Tongue (tissue), 3 donors: ENCODE measurements at places on chromosomes 6 and 20.

DNA sequence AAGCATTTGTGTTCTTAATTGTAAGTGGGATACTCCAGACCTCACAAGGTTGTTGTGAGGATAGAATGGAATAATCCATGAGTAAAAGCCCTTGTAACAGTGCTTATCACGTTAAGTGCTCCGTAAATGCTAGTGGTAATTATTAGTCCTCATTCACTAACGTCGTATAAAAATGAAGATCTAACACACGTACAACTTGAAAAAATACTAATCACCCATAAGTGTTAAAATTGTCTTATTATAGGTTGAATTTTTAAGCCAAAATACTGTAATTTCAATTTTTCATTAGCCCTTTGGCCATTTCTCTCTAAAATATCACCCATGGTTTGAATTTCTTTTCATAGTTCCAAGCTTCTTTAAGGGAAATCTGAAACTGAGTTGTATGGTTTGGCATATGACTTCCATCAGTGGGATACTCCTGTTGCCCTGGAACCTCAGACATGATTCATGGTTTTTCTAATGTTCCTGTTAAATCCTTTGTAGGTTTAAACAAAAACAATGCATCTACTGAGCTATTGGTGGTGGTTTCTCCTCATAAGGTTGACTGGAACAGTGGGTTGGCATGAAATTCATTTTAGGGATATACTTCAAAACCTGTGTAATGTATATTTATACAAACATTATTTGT is 19.1 kb downstream of the XRN2 start:
- DNase-seq: no peak

DNA sequence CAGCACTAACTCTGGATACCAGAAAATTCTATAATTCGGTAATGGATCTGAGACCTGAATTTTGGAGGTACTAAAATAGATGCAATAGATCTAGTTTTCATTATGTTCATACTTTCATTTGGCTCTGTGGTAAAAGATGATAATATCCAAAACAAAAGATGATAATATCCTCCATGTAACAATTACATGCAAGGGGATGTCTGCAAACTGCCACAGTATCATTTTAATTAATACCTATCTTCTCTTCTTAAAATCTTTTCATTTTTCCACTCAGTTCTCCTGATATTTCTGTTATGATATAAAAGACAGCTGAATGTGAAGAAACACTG is 15.6 kb downstream of the BTN2A1 start:
- DNase-seq: no peak

DNA sequence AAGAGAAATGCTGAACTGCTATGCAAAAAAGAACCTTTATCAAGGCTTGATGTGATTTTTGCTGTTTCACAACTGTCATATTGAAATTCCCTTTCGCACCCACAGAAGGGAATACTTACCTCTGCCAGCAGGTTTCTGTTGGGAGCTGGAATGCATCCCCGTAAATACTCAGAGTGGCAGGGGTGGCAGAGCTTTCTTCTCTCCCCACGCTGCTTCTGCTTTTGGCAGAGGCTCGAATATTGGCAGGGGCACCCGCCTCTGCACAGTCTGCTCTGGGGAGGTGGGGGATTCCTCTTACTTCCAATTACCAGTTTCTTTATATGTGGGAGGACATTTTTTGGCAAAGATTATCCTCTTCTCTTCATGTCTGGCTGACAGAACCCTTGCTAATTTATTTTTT is 28.4 kb downstream of the TMEM200A start:
- no peak for DNase-seq

DNA sequence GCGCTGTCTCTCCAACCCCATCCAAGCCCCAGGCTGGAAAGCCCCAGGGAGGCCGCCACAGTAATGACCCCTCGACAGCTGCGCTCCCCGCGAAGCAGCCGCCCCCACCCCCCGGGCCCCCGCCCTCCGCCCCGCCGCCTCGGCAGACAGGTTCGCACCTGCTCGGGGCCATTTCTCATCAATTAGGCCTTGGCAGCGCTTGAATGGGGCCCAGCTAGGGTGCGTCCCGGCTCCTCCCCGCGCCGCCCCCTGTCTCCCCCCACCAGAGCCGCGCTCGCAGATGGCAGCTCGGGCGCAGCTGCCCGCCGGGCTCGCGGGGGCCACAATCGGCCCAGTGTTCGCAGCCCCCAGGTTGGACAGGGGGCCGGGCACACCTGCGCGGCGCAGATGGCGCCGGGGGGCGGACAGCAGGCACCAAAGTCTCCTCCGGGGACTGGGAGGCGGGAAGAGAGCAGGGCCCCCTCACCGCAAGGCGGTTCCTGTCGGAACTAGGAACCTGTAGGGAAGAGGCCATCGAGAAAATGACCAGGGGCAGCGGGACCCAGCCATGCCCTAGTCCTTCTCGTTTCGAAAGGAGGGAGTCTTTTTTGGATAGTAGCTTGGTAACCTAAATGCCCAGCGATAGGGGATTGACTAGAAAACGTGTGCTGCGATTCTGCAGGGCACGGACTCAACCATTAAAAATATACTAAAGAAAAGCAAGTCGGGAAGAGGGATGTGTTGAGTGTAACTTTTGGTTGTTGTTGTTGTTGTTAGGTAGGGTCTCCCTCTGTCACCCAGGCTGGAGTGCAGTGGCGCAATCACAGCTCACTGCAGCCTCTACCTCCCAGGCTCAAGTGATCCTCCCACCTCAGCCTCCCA is 83.2 kb upstream of the EYA2 start:
- DNase-seq: peak; percentile 92

DNA sequence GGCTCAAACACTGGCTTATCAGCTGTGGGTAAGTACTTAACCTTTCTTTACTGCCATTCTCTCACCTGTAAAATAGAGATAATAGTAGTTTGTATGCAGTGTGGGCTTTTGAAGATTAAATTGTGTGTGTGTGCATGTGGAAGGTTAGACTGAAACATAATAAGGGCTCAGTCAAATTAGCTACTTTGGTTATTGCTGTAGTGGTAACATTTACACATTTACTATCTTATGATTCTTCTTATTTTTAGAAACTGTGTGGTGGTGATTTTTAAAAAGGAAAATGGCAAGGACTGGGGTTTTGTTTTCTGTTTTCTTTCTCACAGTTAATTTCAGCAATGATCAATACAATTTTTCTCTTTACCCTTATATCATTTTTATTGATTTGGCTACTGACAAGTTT is 206.9 kb downstream of the NKAIN2 start:
- no peak for DNase-seq

DNA sequence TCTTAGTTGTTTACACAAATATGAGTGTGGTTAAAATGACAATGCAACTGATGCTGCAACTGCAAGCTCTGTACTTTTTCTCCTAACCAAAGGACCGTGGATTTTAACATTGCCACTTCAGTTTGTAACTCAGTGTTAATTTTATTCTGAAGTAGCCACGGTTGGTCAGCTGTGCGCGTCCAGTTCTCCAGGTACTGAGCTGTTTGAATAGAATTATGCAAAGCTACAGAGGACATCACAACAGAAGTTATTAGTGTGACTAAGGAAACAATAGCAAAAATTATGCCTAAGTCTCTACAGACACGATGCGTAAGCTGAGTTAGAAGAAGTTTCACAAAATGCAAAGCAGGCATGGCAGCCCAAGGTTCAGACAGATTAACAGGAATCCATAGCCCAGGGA is 4.4 kb upstream of the ABHD12 start:
- DNase-seq: no peak

GRCh38 chr6:32128751-32129296 is 778 bp upstream of the ATF6B start:
- no peak for DNase-seq

GRCh38 chr6:98904096-98904495 is 43.6 kb downstream of the FBXL4 start:
- DNase-seq: no peak

GRCh38 chr20:33061658-33062028 is 7.9 kb downstream of the BPIFB3 start:
- DNase-seq: peak; percentile 13

GRCh38 chr6:3884007-3884745 is 35.0 kb downstream of the FAM50B start:
- peak; percentile 86 for DNase-seq

- DNase-seq: no peak
These were observed 11.5 kb downstream of the RBM24 start for GRCh38 chr6:17292600-17293133.

DNA sequence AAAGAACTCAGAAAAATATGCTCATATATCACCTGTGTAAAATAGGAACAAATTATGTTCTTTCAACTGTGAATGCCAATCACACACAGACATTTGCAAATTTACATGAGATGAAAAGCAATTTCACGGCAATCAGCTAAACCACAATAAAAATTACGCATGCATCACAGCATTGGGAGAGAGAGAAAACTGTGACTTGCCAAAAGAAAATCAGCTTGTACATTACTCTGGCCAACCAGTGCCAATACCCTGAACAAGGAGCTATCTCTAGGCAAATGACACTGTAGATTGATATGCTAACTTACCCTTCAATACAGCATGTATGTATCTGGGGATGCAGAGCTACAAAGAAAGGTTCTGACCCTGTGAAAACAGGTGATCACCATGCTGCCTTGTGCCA is 515.6 kb downstream of the EYS start:
- no peak for DNase-seq

DNA sequence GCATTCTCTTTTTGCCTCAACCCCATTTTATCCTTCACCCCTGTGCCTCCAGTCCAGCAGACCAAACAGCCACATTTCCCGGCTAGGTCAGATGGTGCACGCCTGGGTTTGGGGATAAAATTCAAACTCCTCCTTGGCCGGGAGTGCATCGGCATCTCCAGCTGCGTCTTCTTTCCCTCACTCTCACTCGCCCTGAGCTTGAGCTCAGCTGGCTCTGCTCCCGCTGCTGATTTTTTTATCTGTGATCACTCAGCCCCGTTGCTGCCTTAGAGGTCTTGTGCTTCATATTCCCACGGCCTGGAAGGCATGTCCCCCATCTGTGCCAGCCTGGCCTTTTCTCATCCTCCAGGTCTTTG is 6.8 kb upstream of the EZR start:
- peak; percentile 79 for DNase-seq

DNA sequence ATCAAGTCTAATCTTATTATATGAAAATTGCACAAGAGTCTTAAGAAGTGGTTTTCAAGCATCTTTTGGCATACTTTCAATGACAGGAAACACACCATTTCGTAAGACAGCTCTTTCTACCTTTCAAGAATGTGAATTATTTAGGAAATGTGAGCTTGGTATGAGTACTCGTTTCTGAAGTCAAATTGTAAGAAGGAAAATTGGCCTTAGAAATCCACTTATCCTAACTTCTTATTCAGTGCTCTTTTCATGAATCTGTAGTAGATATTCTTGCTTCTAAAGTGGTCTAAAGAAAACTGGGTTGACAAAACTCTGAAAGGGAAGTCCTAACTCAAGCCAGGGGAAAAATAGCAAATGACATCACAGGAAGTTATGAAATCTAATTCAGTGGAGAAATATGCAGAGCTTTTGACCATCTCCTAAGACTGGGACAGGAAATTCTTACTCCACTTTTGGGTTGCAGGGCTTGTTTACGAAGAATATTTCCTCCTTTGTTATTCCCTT is 38.5 kb upstream of the OGFRL1 start:
- peak; percentile 28 for DNase-seq

DNA sequence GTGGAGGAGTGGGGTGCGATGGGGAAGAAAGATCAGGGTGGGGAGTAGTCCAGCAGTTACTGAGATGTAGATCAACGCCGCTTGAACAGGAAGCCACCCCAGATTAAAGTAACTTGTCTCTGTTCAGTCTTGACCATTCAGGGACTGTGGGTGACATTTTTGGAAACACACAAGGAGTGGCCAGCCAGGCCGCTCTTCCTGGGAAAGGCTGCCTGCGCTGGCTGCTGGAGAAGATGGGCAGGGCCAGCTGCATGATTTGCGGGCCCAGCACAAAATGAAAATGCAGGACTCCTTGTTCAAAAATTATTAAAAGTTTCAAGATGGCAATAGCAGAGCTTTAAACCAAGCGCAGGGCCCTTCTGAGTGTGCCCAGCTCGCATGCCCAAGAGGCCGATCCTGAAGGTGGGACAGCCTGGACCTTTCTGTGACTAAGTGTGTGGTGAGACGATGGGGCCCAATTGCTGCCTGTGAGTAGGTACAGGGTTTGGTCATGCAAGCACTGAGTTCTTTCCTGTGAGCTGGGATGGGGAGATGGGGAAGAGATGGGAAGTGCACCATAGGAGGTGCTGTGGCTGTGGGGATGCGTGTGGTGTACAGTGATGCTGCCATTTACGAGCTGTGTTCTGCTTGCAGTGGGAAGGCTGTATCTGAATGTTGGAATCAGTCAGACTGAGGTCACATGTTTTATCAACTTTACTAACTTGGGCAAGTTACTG is 51.3 kb downstream of the DAAM2 start:
- DNase-seq: peak; percentile 71

DNA sequence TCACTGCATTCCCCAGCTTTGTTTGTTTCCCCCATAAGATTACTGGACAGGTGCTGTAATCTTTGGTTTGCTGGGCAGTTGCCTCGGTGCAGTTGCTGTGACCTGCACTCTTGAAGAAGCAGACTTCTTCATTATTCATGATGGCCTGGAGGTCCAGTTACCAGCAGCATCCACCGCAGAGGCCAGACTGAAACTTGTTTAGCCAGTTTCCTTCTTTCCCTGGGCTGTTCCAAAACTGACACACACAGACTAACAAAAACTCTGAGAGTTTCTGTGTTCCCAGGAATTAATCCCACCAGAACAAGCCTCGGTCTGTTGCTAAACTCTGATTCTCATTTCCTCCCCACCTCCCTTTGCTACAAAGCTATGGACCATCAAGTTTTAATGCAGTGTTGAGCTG is 144.1 kb downstream of the QRSL1 start:
- peak; percentile 60 for DNase-seq

DNA sequence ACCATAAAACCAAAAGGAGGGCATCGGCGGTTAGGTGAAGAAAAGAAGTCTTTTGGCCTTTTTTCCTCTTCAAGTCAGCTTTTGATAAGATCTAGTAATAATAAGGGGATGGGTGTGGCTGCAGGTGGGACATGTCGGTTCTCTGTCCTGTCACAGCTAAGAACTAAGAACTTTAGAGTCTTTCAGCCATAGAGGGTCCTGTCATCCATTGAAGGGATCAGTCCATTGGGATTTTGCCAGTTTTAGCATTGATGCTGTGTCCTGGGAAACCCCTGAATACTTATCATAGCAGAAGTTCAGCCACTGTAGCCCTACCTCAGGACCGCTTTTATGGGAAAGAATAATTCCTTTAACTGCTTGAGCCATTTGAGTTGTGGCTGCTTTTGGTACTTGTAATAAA is 18.2 kb upstream of the SCP2D1 start:
- no peak for DNase-seq

- DNase-seq: no peak
These were observed 6.4 kb upstream of the SLC22A7 start for GRCh38 chr6:43291708-43292107.

GRCh38 chr6:43142101-43142500 is 29.0 kb upstream of the SRF start:
- DNase-seq: no peak

DNA sequence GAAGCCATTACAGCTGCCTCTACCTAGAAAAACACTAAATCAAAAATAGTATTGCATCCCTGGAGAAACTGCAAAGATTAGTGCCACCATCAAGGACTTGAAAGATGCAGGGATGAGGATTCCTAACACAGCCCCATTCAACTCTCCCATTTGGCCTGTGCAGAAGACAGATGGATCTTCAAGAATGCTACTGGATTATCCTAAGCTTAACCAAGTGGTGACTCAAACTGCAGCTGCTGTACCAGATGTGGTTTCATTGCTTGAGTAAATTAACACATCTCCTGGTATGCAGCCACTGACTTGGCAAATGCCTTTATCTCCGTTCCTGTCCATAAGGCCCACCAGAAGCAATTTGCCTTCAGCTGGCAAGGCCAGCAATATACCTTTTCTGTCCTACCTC is 117.4 kb downstream of the TBC1D32 start:
- DNase-seq: peak; percentile 5
